NCI-H187 (cell line): ENCODE measurements at places on chromosomes 6 and 20.

DNA sequence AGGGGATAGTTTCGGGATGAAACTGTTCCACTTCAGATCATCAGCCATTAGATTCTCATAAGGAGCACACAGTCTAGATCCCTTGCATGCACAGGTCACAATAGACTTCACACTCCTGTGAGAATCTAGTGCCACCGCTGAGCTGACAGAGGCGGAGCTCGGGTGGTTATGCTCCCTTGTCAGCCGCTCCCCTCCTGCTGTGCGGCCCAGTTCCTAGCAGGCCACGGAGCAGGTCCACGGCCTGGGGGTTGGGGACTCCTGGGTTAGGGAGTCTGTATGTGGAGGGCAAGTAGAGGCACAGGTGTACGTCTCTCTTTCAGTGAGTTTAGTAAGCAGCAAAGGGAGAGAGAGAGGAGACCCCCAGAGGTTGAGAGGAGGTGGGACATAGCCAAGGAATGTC lies 30.5 kb upstream of the MDFI start:
- DNase-seq: no peak

- no peak for DNase-seq
Measured at GRCh38 chr6:37980222-37980595, 160.7 kb downstream of the ZFAND3 start.

- DNase-seq: no peak
Measured at GRCh38 chr6:16274885-16275589, 36.6 kb downstream of the GMPR start.

- no peak for DNase-seq
Measured at GRCh38 chr20:19903168-19903811, 113.9 kb upstream of the NAA20 start.

GRCh38 chr6:20661721-20662120 lies 127.5 kb downstream of the CDKAL1 start:
- no peak for DNase-seq

GRCh38 chr20:56483970-56484369 lies 15.5 kb downstream of the RTF2 start:
- no peak for DNase-seq

GRCh38 chr6:157200611-157201010 lies 122.7 kb downstream of the TMEM242 start:
- no peak for DNase-seq
